ENCODE measurements at places on chromosomes 1 and 21.

DNA sequence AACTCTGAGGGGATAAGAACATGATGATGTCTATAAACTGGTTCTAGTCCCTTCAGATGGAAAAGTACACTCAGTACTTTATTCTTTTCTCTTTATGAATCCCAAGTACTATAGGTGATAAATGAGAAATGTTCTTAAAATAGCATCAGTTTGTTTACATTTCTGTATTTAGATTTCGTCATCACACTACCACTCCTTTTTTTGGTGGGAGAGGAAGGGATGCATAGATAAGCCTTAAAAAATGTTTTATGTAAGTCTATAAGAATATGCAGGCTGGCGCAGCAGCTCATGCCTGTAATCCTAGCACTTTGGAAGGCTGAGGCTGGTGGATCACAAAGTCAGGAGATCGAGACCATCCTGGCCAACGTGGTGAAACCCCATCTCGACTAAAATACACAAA, 144.8 kb downstream of the USP25 start:
- no peak for DNase-seq

GRCh38 chr1:201870397-201870796, 18.3 kb upstream of the SHISA4 start:
- DNase-seq = no peak

DNA sequence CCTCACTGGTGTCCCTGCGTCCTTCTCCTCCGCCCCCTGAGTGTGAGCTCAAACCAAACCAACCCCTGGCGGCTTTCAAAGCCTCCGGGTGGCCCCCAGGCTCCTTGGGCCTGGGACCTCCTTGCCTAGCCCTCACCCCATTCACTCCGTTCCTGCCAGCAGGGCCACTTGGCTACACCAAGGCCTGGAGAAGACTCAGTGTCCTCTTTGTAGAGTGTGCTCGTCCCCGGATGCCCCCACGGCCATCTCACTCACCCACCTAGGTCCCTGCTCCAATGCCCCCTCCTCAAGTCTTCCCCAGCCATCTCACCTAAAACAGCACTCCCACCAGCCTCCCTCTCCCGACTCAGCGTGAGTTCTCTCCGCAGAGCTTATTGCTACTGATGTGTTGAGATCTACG, 7.2 kb upstream of the CCDC27 start:
- no peak for DNase-seq

GRCh38 chr1:34696230-34696629, 58.6 kb upstream of the GJB5 start:
- no peak for DNase-seq

DNA sequence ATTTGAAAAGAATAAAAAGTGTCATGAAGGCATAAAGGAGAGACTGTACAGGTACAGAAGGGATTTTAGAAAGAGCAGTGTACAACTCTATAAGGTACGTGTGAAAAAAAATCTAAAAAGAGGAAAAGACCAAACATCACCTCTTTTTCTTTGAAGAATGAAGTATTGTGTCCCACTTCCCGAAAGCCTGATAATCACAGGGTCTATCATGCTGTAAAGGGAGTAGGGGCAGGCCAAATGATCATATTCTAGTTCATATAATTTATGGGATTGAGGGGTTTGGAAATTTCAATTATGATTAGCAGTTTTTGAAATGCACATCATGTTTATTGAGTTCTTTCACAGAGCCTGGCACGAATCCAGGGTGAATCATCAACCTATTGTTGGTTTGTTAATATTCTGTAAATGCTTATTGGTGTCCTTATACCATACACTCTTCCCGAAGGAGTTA, 910 bp upstream of the RERE start:
- DNase-seq = no peak

DNA sequence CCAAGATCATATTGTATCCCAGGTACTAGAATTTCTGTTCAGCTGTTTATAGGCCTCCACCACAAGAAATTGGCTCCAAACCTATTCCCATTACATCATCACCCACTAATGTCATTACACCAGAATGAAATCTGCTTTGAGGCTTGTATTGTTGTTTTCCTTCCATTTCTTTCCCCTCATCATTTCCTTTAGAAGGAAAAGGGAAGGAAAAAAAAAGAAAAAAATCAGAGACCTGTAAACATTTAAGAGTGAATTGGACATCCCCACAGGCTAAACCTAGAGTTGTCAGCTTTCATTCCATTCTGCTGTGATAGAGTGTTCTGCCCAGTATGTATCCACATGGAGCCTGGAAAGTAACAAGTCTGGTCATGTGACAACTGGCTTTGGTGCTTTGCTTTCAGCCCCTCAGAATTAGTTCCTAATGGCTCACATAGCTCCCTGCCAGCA, 44.6 kb downstream of the NFYC start:
- DNase-seq = no peak

GRCh38 chr21:46187814-46188213, 3.6 kb upstream of the SPATC1L start:
- DNase-seq = no peak

Measured in activated CD4-positive, alpha-beta T cell treated with anti-CD3 and anti-CD28 coated beads, Interleukin-2, amount 50 U/mL, for 16 hours (primary cell).